ENCODE measurements at places on chromosomes 11 and 22.

DNA sequence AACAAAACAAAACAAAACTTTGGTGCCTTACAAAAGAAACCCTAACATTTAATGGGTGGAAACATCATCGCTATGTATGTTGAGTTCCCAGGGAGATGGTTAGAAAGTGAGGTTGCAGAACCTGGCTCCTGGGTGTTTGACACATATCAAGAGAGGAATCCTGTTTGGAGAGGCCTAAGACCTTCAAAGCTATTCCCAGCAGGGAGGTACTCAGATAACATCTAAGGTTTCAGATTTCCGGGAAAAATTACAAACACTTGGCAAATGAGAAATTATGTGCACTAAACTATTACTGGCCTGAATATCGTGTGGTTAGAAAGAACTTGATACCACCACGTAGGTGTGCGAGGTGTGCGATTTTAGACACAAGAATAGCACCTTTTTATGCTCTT lies 18.5 kb downstream of the TRIM5 start:
- DNase-seq, result no peak

DNA sequence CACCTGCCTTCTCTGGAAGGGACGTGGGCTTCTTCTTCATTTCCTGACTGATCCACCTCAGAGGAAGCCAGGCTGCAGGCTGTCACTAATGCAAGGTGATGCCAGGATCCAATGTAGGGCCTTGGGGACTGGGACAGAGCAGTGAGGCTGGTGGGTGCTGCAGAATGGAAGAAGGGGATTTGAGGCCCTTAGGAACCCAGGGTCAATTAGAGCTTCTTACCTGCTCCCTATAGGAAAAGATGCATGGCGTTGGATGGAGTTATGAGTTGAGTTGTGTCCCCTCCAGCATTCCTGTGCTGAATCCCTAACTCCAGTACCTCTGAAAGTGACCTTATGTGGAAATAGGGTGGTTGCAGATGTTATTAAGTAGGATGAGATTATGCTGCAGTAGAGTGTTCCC lies 190.4 kb downstream of the MIAT start:
- DNase-seq, result no peak

DNA sequence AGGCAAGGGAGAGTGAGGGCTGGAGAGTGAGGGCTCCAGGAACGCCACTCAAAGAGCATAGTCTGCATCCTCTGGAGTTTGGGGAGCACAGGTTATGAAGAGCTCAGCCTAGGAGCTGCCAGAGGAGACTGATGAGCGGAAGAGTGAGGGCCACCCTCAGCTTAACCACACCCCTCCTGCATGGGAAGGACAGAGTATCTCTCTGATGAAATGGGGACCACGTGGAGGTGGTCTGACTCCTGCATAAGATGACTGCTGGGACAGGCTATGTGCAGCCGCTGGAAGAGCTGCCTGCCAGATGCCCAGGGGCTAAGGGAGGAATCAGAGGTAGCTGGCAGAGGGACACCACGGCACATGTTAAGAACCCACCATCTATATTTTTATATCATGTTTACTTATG lies 162.9 kb upstream of the POU2AF2 start:
- DNase-seq, result no peak

DNA sequence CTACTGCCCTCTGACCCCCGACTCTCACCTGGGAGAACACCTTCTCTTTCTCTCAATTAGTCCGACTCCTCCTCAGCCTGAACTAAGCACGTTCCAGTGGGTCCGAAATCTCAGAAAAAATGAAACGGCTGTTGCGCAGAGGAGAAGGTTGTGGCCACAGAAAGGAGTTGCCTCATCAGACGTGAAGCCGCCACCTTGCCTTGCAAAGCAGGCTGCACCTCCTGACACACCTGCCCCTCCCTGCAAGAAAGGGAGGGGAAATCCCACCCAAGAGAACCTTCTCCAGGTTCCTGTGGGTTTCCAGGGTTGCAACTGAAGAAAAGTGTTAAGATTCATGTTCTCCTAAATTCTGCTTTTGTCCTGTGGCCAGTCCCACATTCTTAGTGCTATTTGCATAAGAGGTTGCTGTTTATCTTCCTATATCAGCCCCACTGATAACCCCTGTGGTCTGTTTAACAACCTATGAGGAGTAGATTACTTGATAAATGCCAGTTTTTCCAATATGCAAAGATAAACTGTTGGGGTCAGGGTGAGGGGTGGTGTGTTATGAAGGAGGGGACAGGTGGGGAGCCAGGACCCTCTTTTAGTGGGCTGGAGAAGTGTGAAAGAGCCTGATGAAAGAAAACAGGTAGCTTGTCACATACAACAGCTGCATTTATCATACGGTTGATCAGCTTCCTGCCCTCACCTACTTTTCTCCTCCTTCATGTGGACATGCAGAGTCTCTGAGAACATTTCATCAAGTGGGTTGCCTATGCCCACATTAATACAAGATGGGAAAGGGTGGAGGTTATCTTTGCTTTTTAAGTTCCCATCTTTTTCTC lies 18.2 kb downstream of the ZBTB16 start:
- no peak for DNase-seq

- peak; percentile 72 for DNase-seq
These were observed at the start of gene PPP6R2 for GRCh38 chr22:50342651-50343540. TSS of gene PPP6R2 (plus strand) at chr22:50343327. CDS start at chr22:50393909, 50,582 bp downstream.

- DNase-seq, result peak; percentile 13
These were observed 423.2 kb downstream of the MN1 start for GRCh38 chr22:27378311-27378800.

- DNase-seq, result no peak
These were observed 1.9 kb upstream of the FAT3 start for GRCh38 chr11:92222701-92223100.

GRCh38 chr11:95922536-95923438 lies 1.1 kb downstream of the MTMR2 start:
- peak; percentile 3 for DNase-seq

DNA sequence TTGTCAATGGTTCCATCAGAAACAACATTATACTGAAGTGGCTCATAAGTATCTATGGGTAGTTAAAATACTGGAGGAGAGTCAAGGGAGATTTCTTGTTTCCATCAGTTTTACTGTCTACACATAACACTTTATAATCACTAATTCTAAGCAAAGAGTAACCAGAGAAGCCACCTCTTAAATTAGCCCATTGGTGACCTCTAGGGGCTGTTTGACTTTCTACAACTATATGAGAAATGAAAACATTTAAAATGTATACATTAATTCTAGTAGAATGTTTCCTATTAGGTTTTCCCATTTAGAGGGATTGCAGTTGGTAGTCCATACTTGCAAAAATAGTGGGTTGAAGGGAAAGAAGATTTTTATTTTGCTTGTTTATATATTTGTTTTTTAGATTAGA lies 504.3 kb downstream of the FAM181B start:
- DNase-seq, result peak; percentile 0

GRCh38 chr22:42863349-42863961 lies 6.4 kb upstream of the ARFGAP3 start:
- no peak for DNase-seq

Data from NCI-H524 (cell line).